ENCODE measurements at places on chromosomes 2 and 18. TPM values are rescaled to one million over a fixed set of nuclear protein-coding genes. Genes with fewer than 3 reads are reported as not detected.

SRD5A2 gene
- polyA plus RNA-seq, result not detected

GKN1 gene
- polyA plus RNA-seq, result not detected

ARHGEF33 gene
- 0.36 TPM for polyA plus RNA-seq

TYMS gene
- 46.6 TPM for polyA plus RNA-seq

PXDN gene
- 271 TPM for polyA plus RNA-seq

HOXD10 gene
- polyA plus RNA-seq, result not detected

All from AG04450 (cell line).